Glutamatergic neuron (in vitro differentiated cells): ENCODE measurements at places on chromosomes 16 and 17.

DNA sequence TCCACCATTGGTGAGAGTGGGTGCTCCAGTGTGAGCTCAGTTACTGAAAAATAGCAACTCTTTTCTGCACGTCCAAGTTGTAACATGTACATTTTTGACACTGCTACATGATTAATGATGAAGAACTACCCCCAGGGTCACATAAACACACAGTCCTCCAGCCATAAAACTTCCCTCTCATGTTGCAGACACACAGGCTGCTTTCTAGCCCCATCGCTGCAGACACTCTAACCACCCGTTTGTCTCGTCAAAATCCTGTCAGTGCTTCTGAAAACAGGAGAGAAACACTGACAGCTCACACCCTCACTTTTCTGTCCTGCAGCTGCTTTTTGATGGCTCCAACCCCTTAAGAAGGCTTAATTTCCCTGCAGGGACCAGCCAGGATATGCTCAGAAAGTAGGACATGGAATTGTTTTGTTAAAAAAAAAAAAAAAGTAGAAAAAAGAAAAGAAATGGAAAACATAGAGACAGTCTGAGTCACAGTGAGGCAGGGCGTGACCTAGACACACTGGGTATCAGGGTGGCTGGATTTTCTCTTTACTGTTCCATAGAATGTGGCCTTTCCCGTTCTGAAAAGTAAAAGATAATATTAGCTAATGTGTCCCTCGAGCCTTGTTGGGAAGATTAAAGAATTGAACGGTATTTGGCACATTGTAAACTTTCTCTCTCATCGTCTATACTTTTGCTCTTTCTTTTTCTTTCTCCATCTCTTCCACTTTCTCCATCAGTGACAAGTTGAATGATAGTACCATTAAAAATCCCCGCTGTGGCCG is 20.7 kb upstream of the CCL5 start:
- H3K27me3 ChIP-seq: peaks cover 3% of the 10 kb centered on the region
- DNase-seq: no peak

DNA sequence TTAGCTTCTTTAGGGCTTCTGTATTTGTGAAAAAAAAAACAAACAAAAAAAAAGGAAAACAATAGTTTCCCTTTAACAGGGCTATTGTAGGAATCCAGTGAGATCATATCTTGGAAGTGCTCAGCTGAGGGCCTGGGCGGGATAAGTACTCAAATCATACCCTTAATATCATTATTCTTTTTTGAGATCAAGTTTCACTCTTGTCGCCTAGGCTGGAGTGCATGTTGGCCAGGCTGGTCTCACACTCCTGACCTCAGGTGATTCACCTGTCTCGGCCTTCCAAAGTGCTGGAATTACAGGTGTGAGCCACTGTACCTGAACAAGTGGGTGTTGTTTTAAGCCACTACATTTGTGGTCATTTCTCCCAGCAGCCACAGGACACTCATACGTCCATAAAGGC is 87.0 kb downstream of the CDH13 start:
- H3K36me3 ChIP-seq: peaks cover 14% of the 10 kb centered on the region
- no peak overlapping the region for H3K4me3 ChIP-seq
- peaks cover 5% of the 10 kb centered on the region for H3K4me1 ChIP-seq
- DNase-seq: no peak
- no peak overlapping the region for H3K27ac ChIP-seq

- H3K27me3 ChIP-seq: peaks cover 10% of the 10 kb centered on the region
- DNase-seq: no peak
- H3K36me3 ChIP-seq: no peaks in the 10 kb centered on the region
- no peaks in the 10 kb centered on the region for H3K4me1 ChIP-seq
These were observed 8.2 kb downstream of the CNGB1 start for GRCh38 chr16:57962756-57963155.

- peaks cover 11% of the 10 kb centered on the region for H3K27me3 ChIP-seq
- no peaks in the 10 kb centered on the region for H3K36me3 ChIP-seq
- no peak overlapping the region for H3K4me3 ChIP-seq
- no peak overlapping the region for H3K27ac ChIP-seq
- peaks cover 46% of the 10 kb centered on the region for H3K4me1 ChIP-seq
These were observed 26.6 kb downstream of the MXRA7 start for GRCh38 chr17:76683921-76684745.

- H3K4me3 ChIP-seq: no peak overlapping the region
- H3K36me3 ChIP-seq: no peaks in the 10 kb centered on the region
- H3K4me1 ChIP-seq: no peaks in the 10 kb centered on the region
- DNase-seq: no peak
- H3K27me3 ChIP-seq: no peaks in the 10 kb centered on the region
These were observed 73.7 kb downstream of the C16orf95 start for GRCh38 chr16:87243478-87243877.

GRCh38 chr16:78244131-78244895 is 144.9 kb downstream of the WWOX start:
- no peaks in the 10 kb centered on the region for H3K36me3 ChIP-seq
- no peak for DNase-seq
- H3K4me3 ChIP-seq: no peak overlapping the region
- peaks cover 2% of the 10 kb centered on the region for H3K27me3 ChIP-seq
- no peak overlapping the region for H3K27ac ChIP-seq

GRCh38 chr17:73363442-73364154 is 51.8 kb upstream of the CDC42EP4 start:
- H3K27me3 ChIP-seq: peaks cover 9% of the 10 kb centered on the region
- H3K36me3 ChIP-seq: no peaks in the 10 kb centered on the region
- no peak for DNase-seq
- H3K4me3 ChIP-seq: no peak overlapping the region
- H3K27ac ChIP-seq: no peak overlapping the region

DNA sequence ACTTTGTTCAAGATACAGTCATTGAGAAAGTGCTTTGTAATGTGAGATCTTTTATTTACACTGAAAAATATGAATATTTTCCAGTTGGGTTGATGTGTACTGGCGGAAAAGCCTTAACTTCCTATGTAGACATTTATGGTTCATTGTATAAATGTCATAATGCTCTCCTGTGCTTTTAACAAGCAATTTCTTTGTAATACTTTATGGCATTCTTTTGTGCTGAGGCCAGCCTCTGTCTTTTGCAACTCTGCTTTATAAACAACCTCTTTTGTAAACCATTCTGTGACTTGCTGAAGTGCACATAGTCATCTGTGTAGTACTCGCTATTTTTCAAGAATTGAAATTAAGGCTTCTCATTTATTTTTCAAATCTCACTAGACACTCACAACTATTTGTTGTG is 291.2 kb downstream of the CDH11 start:
- H3K4me3 ChIP-seq: no peak overlapping the region
- no peaks in the 10 kb centered on the region for H3K27me3 ChIP-seq

DNA sequence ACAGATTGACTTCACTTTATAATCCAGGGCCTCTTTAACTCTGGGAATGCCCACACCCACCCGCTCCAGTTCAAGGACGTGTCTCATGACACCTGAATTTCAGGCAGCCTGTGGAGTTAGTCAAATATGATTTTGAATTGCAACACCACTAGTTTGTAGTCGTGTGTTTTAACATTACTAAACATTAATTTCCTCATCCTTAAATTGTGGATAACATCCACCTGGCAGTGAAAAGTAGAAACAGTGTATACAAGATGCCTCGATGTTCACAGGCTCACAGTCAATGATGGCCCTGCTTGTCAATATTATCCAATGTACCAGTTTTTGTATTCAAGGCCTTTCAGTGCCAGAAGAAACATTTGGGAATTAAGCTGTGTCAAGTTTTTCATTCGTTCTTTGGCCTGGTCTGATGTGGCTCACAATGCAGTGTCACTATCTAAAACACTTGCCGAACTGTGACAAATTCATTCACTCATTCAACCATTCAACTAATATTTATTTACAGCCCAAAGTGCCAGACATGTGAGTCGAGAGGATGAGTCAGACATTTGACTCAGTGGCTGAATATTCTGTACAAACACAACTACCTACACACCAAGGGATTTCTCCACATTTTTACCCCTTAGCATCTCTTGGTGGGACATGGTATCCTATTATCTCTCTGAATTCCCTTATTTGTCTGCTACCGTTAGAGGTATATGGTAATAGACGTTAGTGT is 1.4 kb downstream of the MEIOB start:
- no peak for DNase-seq
- H3K27me3 ChIP-seq: peaks cover 2% of the 10 kb centered on the region
- no peak overlapping the region for H3K27ac ChIP-seq
- peaks cover 8% of the 10 kb centered on the region for H3K4me1 ChIP-seq
- H3K4me3 ChIP-seq: no peak overlapping the region

DNA sequence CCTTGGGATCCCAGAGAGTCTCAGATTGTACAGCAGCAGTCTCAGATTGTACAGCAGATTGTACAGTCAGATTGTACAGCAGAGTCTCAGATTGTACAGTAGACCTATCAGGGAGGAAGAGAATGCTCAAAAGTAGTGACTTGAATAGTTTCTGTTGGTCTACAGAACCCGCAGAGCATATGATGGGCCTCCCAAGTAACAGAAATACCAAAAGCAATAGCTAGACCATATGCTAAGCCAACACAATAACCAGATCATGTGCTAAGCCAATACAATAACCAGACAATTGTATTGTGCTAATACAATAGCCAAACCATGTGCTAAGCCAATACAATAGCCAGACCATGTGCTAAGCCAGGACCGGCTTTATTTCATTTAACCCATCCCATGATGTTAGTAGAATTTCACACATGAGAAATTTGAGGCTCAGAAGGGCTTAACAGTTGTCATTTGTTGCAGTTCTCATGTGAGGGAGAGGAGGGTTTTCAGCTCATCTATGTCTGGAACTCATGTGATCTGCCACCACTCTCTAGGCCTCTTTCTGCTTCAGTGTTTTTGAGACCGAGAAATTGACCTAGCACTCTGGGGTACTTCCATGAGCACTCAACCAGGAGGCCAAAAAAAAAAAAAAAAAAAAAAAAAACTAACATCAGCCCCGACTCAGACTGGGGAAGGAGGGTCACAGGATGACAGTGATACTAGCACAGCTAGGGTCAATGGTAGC is 144.0 kb downstream of the SOX9 start:
- H3K36me3 ChIP-seq: no peaks in the 10 kb centered on the region
- no peaks in the 10 kb centered on the region for H3K4me1 ChIP-seq
- peaks cover 5% of the 10 kb centered on the region for H3K27me3 ChIP-seq
- H3K4me3 ChIP-seq: no peak overlapping the region
- H3K27ac ChIP-seq: no peak overlapping the region
- DNase-seq: no peak

DNA sequence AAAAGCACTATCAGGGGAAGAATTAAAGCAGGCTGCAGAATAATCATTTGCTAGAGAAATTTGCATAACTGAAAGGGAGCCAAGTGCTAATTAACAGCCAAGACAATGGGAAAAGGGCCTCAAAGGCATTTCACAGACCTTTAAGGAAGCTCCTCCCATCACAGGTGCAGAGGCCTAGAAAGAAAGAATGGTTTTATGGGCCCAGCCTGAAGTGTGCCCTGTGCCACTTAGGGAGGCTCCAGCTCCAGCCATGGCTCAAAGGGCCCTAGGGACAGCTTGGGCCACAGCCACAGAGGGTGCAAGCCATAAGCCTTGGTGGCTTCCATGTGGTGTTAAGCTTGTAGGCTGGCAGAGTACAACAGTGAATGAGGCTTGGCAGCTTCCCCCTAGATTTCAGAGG is 50.1 kb downstream of the RNF112 start:
- peaks cover 3% of the 10 kb centered on the region for H3K27me3 ChIP-seq
- no peak overlapping the region for H3K27ac ChIP-seq
- no peaks in the 10 kb centered on the region for H3K36me3 ChIP-seq
- no peak overlapping the region for H3K4me3 ChIP-seq
- H3K4me1 ChIP-seq: peaks cover 20% of the 10 kb centered on the region

DNA sequence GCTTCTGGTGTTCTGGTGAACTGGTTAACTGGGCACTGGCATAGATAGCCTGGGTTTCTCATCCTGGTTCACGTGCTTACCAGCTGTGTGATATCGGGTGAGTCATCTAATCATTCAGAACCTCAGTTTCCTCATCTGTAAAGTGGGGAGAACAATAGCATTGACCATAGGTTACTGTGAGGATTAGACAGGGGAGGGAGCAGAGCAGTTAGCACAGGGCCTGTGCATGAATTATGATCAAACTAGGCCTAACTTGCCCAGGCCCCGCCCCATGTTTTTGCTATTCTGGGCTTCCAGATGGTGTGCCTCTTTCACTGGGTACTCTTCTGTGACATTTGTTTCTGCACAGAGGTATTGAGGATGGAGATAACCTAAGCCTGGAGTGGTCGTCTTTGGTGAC is 4.6 kb upstream of the KLHL36 start:
- no peak for DNase-seq
- H3K27me3 ChIP-seq: peaks cover 5% of the 10 kb centered on the region
- H3K4me3 ChIP-seq: no peak overlapping the region
- H3K36me3 ChIP-seq: peaks cover 12% of the 10 kb centered on the region

- H3K36me3 ChIP-seq: no peaks in the 10 kb centered on the region
- no peak overlapping the region for H3K4me3 ChIP-seq
These were observed 615.1 kb downstream of the CDH8 start for GRCh38 chr16:61421111-61421510.

- peaks cover 3% of the 10 kb centered on the region for H3K4me1 ChIP-seq
- DNase-seq: no peak
- H3K4me3 ChIP-seq: peak overlapping the region; percentile 92
- H3K36me3 ChIP-seq: no peaks in the 10 kb centered on the region
- peaks cover 17% of the 10 kb centered on the region for H3K27me3 ChIP-seq
These were observed 16.7 kb downstream of the GNGT2 start for GRCh38 chr17:49193513-49194296.

GRCh38 chr17:72882426-72882825 is 210.1 kb downstream of the SLC39A11 start:
- H3K4me1 ChIP-seq: no peaks in the 10 kb centered on the region
- DNase-seq: no peak
- peaks cover 2% of the 10 kb centered on the region for H3K27me3 ChIP-seq
- peaks cover 33% of the 10 kb centered on the region for H3K36me3 ChIP-seq

DNA sequence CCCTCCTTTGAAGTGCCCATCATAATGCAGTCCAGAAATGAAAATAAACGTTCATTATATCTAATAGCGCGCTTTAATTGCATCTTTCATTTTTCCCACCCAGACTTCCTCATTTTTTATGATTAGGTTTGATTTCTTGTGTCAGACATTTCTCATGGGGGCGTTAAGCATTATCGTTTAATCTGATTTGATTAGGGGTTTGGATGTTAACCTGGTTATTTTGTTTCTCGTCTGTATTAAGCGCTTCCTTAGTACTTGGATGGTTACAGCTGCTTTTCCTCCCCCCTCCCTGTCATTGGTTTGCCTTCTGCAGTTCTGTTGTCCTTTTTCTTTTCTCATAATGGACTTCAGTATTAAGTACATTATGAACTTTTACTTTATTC is 540 bp downstream of the MFSD11 start:
- peak overlapping the region; percentile 99 for H3K27ac ChIP-seq
- peak overlapping the region; percentile 90 for H3K4me3 ChIP-seq
- peaks cover 17% of the 10 kb centered on the region for H3K4me1 ChIP-seq
- no peak for DNase-seq

DNA sequence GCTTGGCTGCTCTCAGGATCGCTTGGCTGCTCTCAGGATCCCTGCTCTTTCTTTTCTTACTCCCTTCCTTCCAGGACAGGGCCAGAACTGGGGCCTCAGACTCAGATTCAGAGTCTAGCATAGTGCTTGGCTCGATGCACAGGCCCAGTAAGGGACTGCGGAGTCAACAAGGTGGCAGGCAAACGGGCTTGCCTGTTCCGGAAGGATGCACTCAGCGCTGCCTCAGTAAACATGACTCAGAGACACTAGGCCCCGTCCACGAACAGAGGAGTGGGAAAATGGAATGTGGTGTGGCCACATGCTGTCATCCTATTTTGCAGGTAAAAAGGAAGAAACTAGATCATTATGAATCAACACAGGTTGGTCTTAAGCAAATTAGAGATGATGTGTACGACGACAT is 9.8 kb downstream of the SPHK1 start:
- no peak overlapping the region for H3K4me3 ChIP-seq
- H3K27me3 ChIP-seq: peaks cover 11% of the 10 kb centered on the region
- H3K36me3 ChIP-seq: no peaks in the 10 kb centered on the region
- H3K4me1 ChIP-seq: peaks cover 17% of the 10 kb centered on the region

- peaks cover 1% of the 10 kb centered on the region for H3K4me1 ChIP-seq
- H3K36me3 ChIP-seq: no peaks in the 10 kb centered on the region
- H3K27ac ChIP-seq: no peak overlapping the region
- no peaks in the 10 kb centered on the region for H3K27me3 ChIP-seq
- H3K4me3 ChIP-seq: no peak overlapping the region
These were observed 42.1 kb upstream of the SSTR5 start for GRCh38 chr16:1030473-1030901.
